ENCODE measurements at places on chromosomes 16 and 17. TPM values are rescaled to one million over a fixed set of nuclear protein-coding genes. Genes with fewer than 3 reads are reported as not detected.

- H3K27ac ChIP-seq: no peak overlapping the region
- H3K4me3 ChIP-seq: no peak overlapping the region
- DNase-seq: no peak
- no peaks in the 10 kb centered on the region for H3K27me3 ChIP-seq
- H3K36me3 ChIP-seq: no peaks in the 10 kb centered on the region
These were observed 34.9 kb downstream of the PECAM1 start for GRCh38 chr17:64355536-64356303.

GRCh38 chr17:1765576-1765975 lies 3.7 kb downstream of the SERPINF1 start:
- H3K4me1 ChIP-seq: peaks cover 38% of the 10 kb centered on the region
- no peaks in the 10 kb centered on the region for H3K27me3 ChIP-seq
- no peak for DNase-seq
- H3K4me3 ChIP-seq: no peak overlapping the region
- H3K27ac ChIP-seq: no peak overlapping the region
- H3K36me3 ChIP-seq: no peaks in the 10 kb centered on the region

GRCh38 chr17:78106211-78106610 lies 22.3 kb downstream of the TMC6 start:
- DNase-seq: no peak
- H3K4me3 ChIP-seq: no peak overlapping the region
- H3K4me1 ChIP-seq: peaks cover 3% of the 10 kb centered on the region

DNA sequence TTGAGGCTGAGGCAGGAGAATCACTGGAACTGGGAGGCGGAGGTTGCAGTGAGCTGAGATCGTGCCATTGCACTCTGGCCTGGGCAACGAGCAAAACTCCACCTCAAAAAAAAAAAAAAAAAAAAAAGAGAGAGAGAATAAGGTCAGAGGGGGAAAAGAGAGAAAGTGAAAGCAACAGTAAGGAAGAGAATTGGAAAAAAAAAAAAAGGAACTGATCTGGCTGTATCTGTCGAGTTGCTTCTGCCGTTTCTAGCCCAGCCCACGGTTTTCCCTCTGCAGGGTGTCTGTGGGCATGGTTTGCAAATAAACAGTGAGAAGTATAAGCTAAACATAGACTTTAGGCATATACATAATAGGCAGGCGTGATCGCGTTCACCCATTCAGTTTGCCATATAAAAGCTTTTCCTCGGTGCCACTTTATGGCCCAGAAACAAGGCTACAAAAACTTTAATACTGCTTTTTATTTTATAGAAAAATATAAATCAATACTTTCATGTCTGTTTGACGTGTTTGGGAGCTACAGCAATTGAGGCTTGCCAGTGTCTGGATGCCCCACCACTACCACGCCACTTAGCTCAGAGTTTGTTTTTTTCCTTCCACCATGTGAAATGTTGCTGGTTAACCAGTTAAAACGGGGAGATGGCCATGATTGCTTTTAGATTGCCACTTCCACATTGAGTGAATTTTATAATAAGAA lies 436.7 kb downstream of the MAF start:
- H3K27ac ChIP-seq: no peak overlapping the region
- no peaks in the 10 kb centered on the region for H3K36me3 ChIP-seq
- no peak overlapping the region for H3K4me3 ChIP-seq
- peak; percentile 65 for DNase-seq

DNA sequence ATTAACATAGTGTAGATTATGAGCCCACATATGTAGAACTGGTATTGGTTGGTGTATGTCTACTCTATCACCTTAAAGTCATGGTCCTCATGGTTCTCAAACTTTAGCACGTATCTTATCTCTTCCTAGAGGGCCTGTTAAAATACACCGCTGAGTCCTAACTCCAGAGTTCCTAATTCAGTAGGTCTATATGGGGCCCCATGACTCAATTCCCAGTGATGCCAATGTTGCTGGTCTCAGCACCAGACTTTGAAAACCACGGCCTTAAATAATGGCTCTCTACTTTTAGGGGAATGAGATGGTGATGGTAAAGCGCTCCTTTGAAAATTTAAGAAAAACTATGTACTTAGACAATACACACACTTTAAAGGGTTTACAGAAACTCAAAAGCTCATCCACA lies 36.6 kb downstream of the SMURF2 start:
- no peaks in the 10 kb centered on the region for H3K4me1 ChIP-seq
- H3K27ac ChIP-seq: no peak overlapping the region
- no peak overlapping the region for H3K4me3 ChIP-seq
- no peaks in the 10 kb centered on the region for H3K36me3 ChIP-seq
- H3K27me3 ChIP-seq: no peaks in the 10 kb centered on the region

GRCh38 chr16:30457743-30458560 lies 12.3 kb upstream of the SEPHS2 start:
- no peak overlapping the region for H3K27ac ChIP-seq
- H3K27me3 ChIP-seq: no peaks in the 10 kb centered on the region
- no peaks in the 10 kb centered on the region for H3K36me3 ChIP-seq
- H3K4me3 ChIP-seq: no peak overlapping the region
- DNase-seq: no peak

DNA sequence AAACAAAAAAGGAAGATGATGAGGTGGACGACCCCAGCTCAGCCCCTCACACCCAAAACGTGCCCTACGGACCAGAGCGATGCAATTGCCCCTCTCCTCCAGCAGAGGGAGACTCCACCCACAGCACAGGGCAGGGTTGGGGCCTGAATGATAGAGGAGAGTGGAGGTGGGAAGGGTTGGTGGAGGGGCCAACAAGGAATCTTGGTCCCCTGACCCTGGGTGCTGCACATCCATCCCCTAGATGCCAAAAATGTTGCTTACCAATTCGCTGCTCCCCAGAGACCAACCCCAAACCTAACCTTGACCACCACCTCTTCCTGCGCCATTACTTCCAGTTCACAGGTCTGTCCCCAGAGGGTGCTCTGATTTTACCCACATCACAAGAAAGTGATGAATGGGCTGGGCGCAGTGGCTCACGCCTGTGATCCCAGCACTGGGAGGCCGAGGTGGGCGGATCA lies 12.9 kb downstream of the P2RX5 start:
- H3K4me3 ChIP-seq: no peak overlapping the region
- no peak for DNase-seq
- no peaks in the 10 kb centered on the region for H3K4me1 ChIP-seq
- no peaks in the 10 kb centered on the region for H3K36me3 ChIP-seq
- no peak overlapping the region for H3K27ac ChIP-seq
- H3K27me3 ChIP-seq: peaks cover 19% of the 10 kb centered on the region

- DNase-seq: no peak
- no peaks in the 10 kb centered on the region for H3K27me3 ChIP-seq
- no peak overlapping the region for H3K4me3 ChIP-seq
- H3K27ac ChIP-seq: no peak overlapping the region
These were observed 7.8 kb downstream of the CCDC200 start for GRCh38 chr17:43220511-43221125.

DNA sequence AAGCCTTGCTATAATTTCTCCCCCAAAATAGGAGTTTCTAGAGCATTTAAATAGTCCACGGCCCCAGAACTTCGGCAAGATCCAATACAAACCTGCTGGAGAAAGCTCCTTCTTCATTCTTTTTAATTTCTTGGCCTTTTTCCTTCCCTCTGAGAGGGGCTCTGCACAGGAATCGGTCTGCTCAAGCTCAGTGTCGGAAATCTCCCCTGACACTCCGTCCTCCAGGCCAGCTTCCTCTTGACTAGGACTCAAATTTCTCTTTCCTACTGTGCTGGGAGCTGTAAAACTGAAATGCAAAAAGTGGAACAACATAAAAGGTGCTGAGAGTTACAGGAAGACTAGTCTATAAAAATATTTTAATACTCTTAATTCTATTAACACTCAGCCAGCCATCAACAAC lies 183.3 kb downstream of the PARN start:
- H3K27me3 ChIP-seq: no peaks in the 10 kb centered on the region
- no peak overlapping the region for H3K4me3 ChIP-seq
- DNase-seq: no peak
- H3K36me3 ChIP-seq: peaks cover 10% of the 10 kb centered on the region
- no peak overlapping the region for H3K27ac ChIP-seq
- H3K4me1 ChIP-seq: no peaks in the 10 kb centered on the region

GRCh38 chr16:79261481-79261940 lies 339.0 kb downstream of the MAF start:
- H3K27me3 ChIP-seq: no peaks in the 10 kb centered on the region
- no peak overlapping the region for H3K27ac ChIP-seq

DNA sequence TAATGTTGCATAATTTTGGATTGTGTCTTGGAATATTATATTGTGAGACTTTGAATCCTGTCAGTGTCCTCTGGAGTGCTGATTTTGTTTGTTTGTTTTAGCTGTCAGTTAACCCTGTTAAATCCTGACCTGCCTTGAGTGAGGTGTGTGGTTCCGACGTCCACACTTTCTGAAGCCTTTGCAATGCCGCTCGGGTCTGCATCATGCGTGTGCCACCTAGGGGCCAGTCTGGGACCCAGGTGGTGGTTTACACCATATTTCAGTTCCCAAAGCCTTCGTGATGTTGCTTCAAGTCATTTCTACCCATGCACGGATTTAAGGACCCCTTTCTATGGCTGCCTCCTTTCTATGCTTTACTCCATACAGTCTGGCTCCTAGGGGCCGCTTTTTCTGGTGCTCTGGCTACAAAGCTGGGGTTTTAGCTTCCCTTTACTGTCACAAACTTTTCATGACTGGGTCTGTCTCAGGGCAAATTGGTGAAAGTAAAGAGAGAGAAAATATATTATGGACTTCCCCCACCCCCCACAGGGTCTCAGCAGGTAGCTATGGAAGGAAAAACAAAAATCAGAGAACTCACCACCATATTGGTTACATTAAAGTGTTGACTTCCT lies 11.4 kb upstream of the OR4D1 start:
- peaks cover 28% of the 10 kb centered on the region for H3K27me3 ChIP-seq
- no peaks in the 10 kb centered on the region for H3K4me1 ChIP-seq
- no peaks in the 10 kb centered on the region for H3K36me3 ChIP-seq
- H3K4me3 ChIP-seq: no peak overlapping the region

- H3K27ac ChIP-seq: peak overlapping the region; percentile 46
- no peaks in the 10 kb centered on the region for H3K36me3 ChIP-seq
- H3K4me3 ChIP-seq: no peak overlapping the region
These were observed 7.0 kb upstream of the MAF start for GRCh38 chr16:79607587-79607986.

GRCh38 chr16:72932050-72932449 lies 115.9 kb downstream of the ZFHX3 start:
- H3K36me3 ChIP-seq: no peaks in the 10 kb centered on the region
- no peak overlapping the region for H3K27ac ChIP-seq
- H3K27me3 ChIP-seq: no peaks in the 10 kb centered on the region

DNA sequence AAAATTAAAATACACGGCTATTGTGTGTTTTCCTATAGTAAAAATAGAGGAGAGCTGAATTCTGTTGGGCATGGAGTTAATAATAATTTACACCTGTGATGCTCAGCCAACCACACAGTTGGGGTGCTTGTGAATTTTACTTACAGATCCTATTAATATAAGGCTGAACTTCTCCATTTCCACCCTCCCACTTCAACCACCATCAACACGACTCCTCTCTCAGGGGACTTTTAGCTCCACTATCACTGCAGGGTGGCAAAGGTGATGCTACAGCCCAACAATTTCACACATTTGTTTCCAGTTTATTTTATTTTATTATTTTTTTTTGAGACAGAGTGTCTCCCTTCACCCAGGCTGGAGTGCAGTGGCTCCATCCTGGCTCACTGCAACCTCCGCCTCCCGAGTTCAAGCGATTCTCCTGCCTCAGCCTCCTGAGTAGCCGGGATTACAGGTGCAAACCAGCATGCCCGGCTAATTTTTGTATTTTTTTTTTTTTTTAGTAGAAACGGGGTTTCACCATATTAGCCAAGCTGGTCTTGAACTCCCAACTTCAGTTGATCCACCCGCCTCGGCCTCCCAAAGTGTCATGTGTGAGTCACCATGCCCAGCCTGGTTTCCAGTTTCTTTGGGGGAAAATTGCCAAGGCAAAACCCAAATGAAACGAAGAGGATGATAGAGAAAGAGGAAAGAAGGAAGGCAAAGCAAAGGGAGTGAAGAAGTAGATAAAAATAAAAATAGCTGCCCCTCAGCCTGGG lies 57.9 kb downstream of the GNA13 start:
- no peaks in the 10 kb centered on the region for H3K27me3 ChIP-seq
- H3K4me3 ChIP-seq: no peak overlapping the region
- no peak overlapping the region for H3K27ac ChIP-seq
- DNase-seq: no peak

- no peak overlapping the region for H3K27ac ChIP-seq
- peaks cover 11% of the 10 kb centered on the region for H3K4me1 ChIP-seq
- peak overlapping the region; percentile 97 for H3K4me3 ChIP-seq
- peaks cover 16% of the 10 kb centered on the region for H3K36me3 ChIP-seq
These were observed 818 bp downstream of the DPH1 start for GRCh38 chr17:2030779-2031163.

DNA sequence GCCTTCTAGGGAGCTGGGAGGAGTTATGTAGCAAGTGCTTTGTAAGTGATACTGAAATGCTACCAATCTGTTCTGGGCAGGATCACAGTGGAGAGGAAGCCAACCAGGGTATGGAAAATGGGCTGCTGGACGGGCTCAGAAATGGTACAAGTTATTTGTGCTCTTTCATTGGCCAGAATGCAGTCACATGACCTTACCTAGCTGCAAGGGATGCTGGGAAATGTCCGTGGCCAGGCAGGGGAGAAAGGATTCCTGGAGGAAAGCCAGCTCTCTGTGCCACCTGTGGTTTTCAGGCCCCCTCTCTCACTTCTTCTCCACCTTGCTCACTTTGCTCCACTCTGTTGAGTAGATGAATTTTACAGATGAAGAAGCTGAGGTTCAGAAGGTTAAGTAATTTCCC lies 4.8 kb downstream of the EEF2K start:
- DNase-seq: no peak
- peaks cover 6% of the 10 kb centered on the region for H3K4me1 ChIP-seq
- H3K27ac ChIP-seq: no peak overlapping the region
- H3K36me3 ChIP-seq: peaks cover 26% of the 10 kb centered on the region
- no peak overlapping the region for H3K4me3 ChIP-seq

- no peaks in the 10 kb centered on the region for H3K27me3 ChIP-seq
- no peak overlapping the region for H3K4me3 ChIP-seq
- H3K27ac ChIP-seq: no peak overlapping the region
These were observed 124.0 kb downstream of the GP2 start for GRCh38 chr16:20203272-20203671.

DNA sequence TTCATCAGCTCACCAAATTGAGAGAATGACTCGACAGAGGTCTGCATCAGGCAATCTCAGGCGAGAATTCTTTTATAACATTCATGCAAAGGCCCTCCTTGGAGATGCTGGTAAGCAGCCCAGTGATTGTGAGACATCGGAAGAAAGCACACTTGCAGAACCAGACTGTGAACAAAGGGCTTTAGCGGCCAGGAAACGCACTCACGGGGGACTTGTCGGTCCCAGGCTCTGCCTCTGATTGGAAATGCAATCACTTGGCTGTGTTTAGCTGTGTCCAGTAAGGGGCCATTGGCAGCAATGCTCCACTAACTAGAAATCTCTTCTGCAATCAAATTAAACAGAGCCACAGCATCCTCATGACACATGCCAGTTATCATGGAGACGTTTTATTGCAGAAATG lies 226.7 kb upstream of the CDH13 start:
- no peak overlapping the region for H3K27ac ChIP-seq
- H3K4me3 ChIP-seq: no peak overlapping the region
- H3K36me3 ChIP-seq: no peaks in the 10 kb centered on the region
- no peaks in the 10 kb centered on the region for H3K4me1 ChIP-seq
- peaks cover 6% of the 10 kb centered on the region for H3K27me3 ChIP-seq

- H3K27ac ChIP-seq: no peak overlapping the region
- no peaks in the 10 kb centered on the region for H3K4me1 ChIP-seq
- H3K27me3 ChIP-seq: no peaks in the 10 kb centered on the region
- no peaks in the 10 kb centered on the region for H3K36me3 ChIP-seq
These were observed 265.0 kb downstream of the PHKB start for GRCh38 chr16:47726031-47726675.

TRPV3 gene
- 15.0 TPM for polyA plus RNA-seq

NETO2 gene
- 2.6 TPM for polyA plus RNA-seq

NPIPB13 gene
- 17.6 TPM for polyA plus RNA-seq

ZP2 gene
- polyA plus RNA-seq: 0.27 TPM

CLEC18B gene
- polyA plus RNA-seq: 2.8 TPM

TBX2 gene
- polyA plus RNA-seq: 12.0 TPM

ZG16 gene
- polyA plus RNA-seq: 2.2 TPM

All from large intestine (tissue), 12 donors.